ENCODE measurements at places on chromosomes 3 and 15.

DNA sequence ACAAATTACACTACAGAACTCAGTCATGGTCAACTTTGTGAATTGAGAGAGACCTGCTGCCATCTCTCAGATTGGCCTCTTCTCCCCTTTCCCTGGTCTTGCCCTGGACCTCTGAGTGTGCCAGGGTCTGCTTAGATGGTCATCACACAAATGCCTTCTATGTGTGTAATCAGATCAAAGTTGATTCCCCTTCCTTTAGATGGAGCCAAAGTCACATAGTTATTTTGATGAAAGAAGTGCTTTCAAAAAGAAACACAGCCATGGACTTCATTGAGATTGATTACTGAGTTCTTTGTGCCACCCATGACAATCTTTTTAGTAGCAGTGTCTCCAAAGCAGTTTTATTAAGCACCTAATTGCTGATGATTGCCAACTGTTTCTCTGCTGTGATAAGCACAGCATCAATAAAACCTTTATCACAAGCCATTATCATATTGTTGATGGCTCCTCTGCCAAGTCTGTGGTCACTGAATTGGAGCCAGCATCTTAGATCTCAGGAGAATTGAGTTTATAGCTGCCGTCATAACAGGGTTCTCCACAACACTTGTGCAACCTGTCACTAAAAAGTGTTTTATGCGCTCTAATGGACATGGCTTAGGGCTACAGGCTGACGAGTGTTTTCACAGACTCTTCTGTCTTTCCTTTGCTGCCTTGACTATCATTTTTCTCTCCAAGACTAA, 149.7 kb upstream of the NUDT16 start:
- no peak for DNase-seq

DNA sequence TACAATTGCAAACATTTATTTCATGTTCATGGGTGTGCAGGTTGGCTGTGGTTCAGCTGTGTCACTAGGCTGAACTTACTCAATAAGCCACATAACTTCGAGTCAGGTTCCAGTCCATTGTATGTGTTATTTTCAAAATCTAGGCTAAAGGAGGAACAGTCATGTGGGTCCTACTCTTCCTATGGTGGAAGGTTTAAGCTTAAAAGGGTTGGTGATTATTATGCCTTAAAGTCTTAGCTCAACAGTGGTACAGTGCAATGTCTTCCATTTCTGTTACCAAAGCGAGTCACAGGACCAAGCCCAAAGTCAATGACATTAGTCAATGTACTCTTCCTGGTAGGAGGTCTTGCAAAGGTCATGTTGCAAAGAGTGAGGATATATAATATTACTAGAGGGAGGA, 78.2 kb downstream of the ATG7 start:
- DNase-seq: no peak

- no peak for DNase-seq
These were observed 14.7 kb downstream of the FSIP1 start for GRCh38 chr15:39767921-39768320.

DNA sequence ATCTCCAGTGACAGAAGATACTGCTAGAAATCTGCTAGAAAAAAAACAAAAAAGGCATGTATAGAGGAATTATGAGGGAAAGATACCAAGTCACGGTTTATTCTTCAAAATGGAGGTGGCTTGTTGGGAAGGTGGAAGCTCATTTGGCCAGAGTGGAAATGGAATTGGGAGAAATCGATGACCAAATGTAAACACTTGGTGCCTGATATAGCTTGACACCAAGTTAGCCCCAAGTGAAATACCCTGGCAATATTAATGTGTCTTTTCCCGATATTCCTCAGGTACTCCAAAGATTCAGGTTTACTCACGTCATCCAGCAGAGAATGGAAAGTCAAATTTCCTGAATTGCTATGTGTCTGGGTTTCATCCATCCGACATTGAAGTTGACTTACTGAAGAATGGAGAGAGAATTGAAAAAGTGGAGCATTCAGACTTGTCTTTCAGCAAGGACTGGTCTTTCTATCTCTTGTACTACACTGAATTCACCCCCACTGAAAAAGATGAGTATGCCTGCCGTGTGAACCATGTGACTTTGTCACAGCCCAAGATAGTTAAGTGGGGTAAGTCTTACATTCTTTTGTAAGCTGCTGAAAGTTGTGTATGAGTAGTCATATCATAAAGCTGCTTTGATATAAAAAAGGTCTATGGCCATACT, 4.0 kb downstream of the B2M start:
- DNase-seq: no peak

GRCh38 chr3:118110211-118110610, 924.4 kb downstream of the IGSF11 start:
- DNase-seq: no peak

- no peak for DNase-seq
These were observed 5.5 kb downstream of the PLD1 start for GRCh38 chr3:171804618-171805389.

- DNase-seq: peak; percentile 22
These were observed 53.0 kb upstream of the GSK3B start for GRCh38 chr3:120147072-120147871.

- DNase-seq: no peak
These were observed 30.5 kb upstream of the GALNT15 start for GRCh38 chr3:16143861-16144447.

DNA sequence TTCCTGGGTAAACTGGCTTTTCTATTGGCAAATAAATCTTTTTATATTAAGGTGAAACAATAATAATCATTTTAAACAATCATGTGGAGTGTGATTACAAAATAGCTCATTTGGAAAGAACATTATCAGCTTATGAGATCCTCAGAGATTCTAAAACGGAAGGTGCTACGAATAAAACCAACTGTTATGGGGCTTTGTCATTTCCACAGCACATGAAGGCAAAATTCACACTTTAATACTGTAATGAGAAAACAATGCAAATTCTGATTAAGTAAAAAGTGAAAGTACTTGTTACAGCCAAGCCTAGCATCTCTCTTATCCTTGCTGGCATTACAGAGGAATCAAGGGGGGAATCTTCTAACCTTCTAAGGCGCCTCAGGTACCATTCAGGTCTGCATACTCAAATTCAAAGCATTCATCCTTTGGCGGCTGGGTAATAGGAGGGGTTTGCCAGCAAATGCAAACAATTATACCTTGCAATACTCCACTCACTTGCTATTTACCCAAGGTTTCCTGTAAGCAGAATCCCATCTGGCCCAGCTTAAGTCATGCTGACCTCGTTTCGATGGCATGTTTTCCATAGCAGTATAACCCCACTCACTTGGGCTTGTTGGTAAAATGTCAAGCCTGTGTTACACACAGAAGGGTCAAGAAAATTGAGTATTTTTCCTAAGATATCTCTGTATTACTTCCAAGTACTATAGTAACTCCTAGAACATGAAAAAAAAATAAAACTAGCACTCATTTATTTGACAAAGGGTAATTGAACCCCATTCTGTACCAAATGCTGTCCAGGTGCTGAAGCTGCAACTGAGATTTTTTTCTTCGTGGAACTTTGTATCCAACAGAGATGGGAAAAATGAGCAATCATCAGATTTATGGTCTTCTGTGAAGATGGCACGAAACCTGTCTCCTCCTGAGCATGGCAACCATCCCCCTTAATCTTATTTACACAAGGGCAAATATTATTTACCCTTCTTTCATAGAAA, 183.7 kb upstream of the LMCD1 start:
- DNase-seq: no peak

DNA sequence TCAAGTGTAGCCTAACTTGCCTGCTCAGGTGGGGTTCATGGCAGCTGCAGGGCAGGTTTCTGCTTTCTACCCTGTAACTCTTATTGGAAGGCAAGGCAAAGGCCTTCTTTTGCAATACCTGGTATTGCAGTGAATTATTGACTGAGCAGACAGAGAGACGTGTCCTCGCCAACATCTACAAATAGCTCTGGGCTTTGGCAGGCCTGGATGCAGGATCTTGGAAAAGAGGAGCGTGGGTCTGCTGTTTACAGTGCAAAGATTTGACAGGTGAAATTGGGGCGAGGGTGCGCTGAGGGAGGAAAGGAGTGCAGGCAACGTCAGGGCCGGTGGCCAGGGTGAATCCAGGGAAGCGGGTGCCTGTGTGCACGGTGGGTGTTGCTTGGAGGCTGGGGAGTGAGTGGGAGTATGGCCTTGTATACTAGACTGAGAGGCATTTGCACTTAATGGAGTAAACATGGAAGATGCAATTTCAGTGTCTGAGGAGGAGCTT, 44.5 kb downstream of the ST6GAL1 start:
- DNase-seq: no peak

DNA sequence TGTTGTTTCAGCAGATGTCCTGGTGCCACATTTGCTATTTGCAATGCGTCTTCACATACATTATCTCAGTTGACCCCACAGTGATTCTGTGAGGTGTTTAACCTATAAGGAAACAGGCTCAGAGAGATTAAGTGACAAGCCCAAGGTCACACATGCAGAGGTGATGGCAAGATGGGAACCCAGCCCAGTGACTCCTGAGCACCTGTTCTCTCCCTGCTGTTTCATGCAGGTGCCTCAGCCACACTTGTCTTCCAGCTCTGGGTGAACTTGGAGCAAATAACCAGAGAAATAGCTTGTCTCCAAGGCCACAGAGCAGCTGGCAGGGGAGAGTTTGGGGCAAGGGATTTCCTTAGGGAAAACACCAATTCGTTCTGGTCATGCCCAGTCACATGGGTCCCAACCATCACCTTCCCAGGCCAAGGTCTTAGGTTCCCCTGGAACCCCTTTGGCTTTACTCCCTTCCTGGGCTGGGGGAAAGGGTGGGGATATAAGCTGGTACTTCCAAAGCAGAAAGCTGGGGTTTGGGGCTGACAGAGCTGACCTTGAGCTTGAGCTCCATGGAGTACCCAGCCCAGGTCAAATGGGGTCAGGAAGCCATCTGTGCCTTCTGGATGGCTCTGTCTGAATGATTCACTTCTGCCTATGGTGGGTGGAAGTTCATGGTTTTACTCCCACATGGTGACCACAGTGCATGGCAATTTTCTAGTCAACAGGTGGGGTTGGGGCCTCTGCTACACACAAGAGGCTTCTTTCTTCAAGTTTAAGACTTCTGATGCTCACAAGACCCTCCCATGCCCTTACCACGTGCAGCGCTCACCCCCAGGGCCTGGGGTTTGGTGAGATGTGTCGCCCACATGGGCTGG, 22.4 kb downstream of the LIPC start:
- no peak for DNase-seq

DNA sequence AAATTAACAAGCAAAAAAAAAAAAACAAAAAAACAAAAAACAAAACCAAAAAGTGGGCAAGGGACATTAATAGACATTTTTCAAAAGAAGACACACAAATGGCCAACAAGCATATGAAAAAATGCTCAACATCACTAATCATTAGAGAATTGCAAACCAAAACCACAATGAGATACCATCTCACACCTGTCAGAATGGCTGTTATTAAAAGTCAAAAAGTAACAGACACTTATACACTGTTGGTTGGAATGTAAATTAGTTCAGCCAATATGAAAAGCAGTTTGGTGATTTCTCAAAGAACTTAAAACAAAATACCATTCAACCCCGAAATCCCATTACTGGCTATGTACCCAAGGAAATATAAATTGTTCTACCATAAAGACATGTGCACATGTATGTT, 222.4 kb upstream of the CD96 start:
- DNase-seq: no peak

DNA sequence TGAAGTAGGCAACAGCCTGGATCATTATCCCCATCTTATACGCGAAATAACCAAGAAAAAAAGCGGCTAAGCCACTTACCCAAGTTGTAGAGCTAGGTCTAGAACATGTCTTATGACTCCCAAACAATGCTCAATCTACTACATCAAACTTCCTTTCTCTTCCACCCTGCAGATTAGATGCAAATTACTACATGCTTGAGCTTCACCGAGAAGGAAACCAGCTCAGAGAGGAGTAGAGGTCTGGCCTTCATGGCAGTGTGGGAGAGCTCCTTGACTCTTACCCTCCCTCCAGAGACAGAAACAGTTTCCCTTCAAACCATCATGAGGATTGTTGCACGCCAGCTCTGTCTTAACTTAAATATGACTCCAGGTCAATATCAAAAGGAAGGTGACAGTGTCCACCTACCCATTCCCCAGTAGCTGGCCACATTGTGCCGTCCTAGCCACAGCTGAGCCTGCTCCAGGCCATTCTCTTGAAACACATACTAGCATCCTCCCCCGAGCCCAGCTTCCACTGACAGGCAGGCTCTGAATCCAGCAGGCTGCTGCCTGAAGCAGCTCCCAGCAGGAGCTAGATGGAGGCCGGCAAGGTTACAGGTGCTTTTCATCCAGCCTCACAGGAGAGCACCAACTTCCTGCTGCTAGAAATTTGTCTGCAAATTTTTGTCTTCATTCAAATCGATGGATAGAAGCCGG, 56.8 kb downstream of the CPN2 start:
- no peak for DNase-seq

GRCh38 chr15:56877255-56877970, 41.0 kb upstream of the TCF12 start:
- no peak for DNase-seq

DNA sequence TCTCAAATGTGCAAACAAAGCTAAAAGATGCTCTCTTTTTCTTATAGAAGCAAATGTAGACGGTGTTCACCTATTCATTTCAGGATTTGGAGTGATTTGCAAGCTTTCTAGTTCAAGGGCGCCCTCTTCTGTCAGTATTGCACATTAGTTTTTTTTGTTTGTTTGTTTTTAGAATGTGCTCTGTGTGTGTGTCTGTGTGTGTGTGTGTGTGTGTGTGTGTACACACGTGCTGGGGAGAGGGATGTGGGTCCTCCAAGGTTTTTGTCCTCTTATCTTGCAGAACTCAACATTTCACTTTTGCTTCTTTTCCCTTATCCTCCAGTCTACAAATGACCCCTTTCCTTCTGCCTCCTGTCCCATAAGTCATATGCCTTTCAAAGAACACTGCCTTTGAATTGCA, 23.5 kb downstream of the DNAH1 start:
- DNase-seq: no peak

- no peak for DNase-seq
These were observed 285.4 kb upstream of the AZI2 start for GRCh38 chr3:28634019-28634418.

DNA sequence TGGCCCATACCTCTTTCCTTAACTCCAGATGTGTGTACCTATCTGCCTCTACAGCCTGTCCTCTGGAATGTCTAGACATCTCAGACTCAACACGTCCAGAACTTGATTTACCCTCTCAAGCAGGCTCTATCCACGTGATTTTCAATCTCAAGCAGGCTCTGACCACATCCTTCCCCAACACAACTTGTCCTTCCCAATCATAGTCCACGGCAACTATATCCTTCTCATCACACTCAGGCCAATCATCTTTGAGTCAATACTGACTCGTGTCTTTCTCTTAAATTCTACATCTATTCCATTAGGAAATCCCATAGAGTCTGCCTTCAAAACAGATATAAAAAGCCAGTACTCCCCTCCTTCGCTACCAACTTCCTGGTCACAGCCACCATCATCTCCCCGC, 70.4 kb downstream of the FOXP1 start:
- DNase-seq: no peak

DNA sequence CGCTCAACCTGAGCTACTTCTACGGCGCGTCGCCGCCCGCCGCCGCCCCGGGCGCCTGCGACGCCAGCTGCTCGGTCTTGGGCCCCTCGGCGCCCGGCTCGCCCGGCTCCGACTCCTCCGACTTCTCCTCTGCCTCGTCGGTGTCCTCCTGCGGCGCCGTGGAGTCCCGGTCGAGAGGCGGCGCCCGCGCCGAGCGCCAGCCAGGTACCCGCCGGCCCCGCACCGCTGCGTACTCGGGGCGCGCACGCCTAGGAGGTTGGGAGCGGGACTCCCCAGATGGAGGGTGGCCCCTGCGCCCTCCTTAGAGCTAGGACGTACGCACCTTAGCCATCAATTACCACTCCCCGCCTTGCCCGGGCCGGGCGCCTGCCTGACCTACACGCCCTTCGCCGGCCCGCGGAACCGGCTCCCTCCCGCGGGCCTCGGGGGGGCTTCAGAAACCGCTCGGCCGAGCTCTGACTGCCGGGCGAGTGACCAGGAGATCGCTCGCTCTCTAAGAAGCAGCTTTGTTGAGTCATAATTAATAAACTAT, 466 bp downstream of the NFKBIZ start:
- no peak for DNase-seq

All from stimulated activated CD8-positive, alpha-beta memory T cell treated with anti-CD3 and anti-CD28 coated beads, Interleukin-2, amount 100 ng/mL, for 1 hour (primary cell).